ENCODE measurements at places on chromosomes 13 and 19.

DNA sequence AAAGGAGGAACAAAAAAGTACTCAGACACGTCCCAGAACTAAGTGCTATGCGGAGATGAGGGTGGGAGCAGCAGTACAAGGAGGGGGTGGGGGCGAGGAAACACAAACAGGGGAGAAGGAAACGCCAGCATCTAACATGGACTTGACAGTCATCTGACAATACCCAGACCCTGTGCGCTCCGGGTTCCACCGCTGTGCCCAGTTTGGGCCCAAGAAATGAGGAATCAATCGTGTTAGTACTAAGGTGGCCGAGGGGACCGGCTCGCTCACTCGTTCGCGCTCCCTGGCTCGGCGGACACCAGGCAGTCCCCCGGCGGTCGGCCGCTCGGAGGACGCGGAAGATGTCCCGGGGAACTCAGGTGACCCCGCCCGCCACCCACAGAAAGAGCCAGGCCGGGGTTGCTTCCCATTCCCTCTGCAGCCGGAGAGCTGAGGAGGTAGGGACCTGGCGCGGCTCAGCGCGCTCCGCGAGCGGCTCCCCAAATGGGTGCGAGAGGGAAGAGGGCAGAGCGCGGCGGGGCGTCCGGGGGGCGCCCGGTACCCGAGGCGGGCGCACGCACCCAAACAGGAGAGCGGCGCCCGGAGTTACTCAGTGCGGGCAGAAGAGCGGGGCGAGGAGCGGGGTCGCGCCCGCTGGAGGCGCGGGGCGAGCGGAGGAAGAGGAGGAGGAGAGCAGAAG is 616 bp downstream of the TSHZ3 start:
- no peak for DNase-seq

DNA sequence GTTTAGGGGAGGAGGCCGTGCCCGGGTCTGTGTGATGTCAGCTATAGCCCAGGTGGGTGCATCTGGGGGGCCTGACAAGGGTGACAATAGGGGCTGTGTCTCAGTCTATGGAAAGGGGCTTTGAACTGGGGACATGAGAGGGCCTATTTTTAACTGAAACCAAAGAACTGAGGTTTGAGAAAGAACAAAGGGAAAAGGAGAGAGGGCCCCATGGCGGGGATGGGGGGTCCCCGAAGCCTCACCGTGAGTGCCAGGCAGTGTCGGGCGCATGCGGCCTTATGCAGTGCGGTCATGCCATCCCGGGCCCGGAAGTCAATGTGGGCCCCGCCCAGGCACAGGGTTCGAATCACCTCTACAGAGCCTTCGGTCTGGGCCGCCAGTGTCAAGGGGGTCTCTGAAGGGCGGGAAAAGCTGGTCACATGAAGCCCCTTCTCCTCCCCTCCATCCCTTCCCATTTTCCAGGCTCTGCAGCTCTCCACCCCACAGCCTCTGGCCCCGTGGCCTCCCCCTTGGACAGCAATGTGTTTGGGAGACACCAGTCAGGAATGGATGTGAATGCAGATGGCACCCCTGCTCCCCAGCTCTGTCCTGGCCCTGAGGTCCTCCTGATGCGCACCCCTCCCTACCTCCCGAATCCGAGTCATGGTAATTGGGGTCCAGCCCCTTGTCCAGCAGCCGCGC is 5.9 kb downstream of the SHANK1 start:
- no peak for DNase-seq

DNA sequence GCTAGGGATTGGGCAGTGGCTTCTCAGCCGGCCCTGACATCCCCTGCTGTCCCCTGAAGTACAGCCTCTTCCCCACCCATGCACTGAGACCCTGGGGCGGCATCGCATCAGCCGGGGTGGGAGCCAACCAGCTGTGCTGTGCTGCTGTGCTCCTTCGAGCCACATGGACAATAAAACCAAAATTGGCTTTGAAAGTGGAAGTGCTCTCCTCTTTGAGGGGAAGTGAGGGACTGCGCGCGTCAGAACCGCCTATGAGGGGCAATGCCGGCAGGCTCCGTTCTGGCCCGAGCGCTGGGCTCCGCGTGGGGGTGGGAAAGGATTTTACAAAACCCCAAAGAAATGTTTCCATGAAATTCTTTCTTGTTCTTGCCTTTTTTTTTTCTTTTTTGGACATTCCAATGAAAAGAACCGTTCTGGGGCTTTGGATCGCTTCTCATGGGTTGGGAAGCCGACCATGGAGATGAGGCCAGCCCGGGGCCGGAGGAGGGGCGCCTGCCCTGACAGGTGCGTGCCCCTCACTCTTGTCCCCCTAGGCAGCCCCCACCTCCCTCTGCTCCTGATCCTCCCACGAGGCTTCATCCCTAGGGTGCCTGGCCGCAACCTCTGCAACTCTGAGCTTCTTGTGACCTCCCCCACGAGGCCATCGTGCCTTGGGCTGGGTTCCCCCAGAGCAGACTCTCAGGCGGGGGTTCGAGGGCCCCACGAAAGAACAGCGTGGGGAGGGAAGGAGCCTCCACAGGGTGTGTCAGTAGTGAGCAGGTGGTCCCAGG is 22.6 kb downstream of the KLHL26 start:
- DNase-seq = no peak

DNA sequence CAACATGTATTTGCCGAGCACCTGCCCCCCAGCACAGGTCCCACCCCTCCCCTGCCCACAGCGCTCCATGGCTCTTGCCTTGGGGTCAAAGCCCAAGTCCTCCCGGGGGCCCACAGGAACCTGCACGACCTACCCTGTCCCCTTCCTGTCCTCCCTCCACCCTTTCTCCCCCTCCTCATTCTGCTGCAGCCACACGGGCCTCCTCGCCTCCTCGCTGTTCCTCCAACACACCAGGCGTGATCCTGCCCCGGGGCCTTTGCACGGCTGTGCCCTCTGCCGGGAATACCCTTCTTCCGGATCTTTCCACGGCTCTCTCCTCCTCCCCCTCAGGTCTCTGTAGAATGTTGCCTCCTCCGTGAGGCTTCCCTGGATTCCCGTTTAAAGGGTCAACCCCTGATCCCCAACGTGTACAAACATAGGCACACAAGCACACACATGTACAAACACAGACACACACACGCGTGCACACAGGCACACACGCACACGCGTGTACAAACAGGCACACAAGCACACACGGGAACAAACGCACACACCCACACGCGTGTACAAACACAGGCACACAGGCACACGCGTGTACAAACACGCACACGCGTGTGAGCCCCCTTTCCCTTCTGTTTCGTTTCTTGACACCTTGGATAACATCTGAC is 2.8 kb downstream of the MADCAM1 start:
- DNase-seq = no peak

DNA sequence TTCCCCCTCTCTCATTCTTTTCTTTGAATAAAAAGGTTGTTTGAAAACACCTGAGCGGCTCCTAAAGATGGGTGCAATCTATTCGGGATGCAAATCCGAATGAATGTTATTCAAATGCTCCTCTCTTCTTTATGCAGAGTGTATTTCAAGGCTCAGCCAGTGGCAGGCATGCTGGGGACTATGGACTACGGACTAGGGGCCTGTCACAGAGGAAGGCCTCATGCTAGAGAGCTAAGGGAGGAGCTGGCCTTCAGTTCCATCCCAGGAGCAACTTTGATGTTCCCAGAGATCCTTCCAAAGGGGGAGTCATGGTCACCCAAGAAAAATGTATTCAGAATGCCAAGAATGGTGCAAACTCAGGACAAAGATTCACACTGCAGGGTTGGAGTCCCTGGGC is 9.3 kb downstream of the ALOX5AP start:
- no peak for DNase-seq

GRCh38 chr13:51942189-51942588 is 69.1 kb downstream of the ATP7B start:
- DNase-seq = peak; percentile 52
